ENCODE measurements at places on chromosomes 13 and 19.

- DNase-seq, result no peak
These were observed 195.0 kb upstream of the SLITRK1 start for GRCh38 chr13:84077271-84077670.

- no peak for DNase-seq
These were observed 28.6 kb downstream of the AKT2 start for GRCh38 chr19:40256512-40256911.

- DNase-seq, result no peak
These were observed 30.4 kb upstream of the HMGB1 start for GRCh38 chr13:30496147-30496546.

GRCh38 chr13:62924395-62924794 lies 1508.7 kb upstream of the PCDH20 start:
- no peak for DNase-seq

- DNase-seq, result no peak
These were observed 7.2 kb downstream of the GPX4 start for GRCh38 chr19:1110809-1111640.

GRCh38 chr13:112894673-112895481 lies 74.1 kb upstream of the MCF2L start:
- no peak for DNase-seq

DNA sequence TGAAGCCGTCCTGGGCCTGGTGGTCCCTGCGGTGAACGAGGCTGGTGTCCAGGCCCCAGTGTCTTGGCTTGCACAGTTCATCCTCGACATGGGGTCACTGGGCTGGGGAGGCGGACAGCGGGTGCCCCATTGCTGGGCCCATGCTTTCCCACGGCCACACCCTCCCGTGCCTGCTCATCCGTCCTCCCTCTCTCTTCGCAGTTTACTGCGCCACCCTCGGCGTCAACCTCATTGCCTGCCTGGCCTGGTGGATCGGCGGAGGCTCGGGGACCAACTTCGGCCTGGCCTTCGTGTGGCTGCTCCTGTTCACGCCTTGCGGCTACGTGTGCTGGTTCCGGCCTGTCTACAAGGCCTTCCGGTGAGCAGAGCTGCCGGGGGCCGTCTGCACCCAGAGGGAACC lies 12.7 kb downstream of the ADAT3 start:
- no peak for DNase-seq

- DNase-seq, result no peak
These were observed 612.3 kb upstream of the SLITRK5 start for GRCh38 chr13:87058786-87059329.

GRCh38 chr19:29677001-29677817 lies 11.9 kb downstream of the PLEKHF1 start:
- DNase-seq, result no peak

GRCh38 chr13:66887088-66887487 lies 343.0 kb downstream of the PCDH9 start:
- no peak for DNase-seq

GRCh38 chr19:36421749-36422481 lies 3.5 kb upstream of the ZFP82 start:
- no peak for DNase-seq

- no peak for DNase-seq
These were observed 62.3 kb downstream of the CHST8 start for GRCh38 chr19:33683881-33684537.

- DNase-seq, result no peak
These were observed 200.0 kb downstream of the KLF12 start for GRCh38 chr13:73934215-73934641.

- DNase-seq, result no peak
These were observed 34.7 kb upstream of the PEPD start for GRCh38 chr19:33556261-33556660.

- no peak for DNase-seq
These were observed 554.6 kb downstream of the RFC3 start for GRCh38 chr13:34372581-34372980.

- DNase-seq, result no peak
These were observed at the start of gene KISS1R for GRCh38 chr19:917323-918151. Gene KISS1R, plus strand, starts transcription at chr19:917333. Its CDS starts 170 bp downstream, at chr19:917503.

DNA sequence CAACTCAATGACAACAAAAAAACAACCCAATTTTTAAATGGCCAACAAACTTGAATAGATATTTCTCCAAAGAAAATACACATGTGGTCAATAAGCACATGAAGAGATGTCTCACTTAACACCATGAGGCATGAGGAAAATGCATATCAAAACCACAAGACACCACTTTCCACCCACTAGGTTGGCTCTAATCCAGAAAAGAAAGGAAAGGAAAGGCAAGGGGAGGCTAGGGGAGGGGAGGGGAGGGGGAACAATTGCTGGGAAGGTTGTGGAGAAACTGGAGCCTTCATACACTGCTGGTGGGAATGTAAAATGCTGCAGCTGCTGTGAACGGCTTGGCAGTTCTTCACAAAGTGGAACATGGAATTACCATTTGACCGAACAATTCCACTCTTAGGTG lies 854.3 kb downstream of the UQCRFS1 start:
- no peak for DNase-seq

DNA sequence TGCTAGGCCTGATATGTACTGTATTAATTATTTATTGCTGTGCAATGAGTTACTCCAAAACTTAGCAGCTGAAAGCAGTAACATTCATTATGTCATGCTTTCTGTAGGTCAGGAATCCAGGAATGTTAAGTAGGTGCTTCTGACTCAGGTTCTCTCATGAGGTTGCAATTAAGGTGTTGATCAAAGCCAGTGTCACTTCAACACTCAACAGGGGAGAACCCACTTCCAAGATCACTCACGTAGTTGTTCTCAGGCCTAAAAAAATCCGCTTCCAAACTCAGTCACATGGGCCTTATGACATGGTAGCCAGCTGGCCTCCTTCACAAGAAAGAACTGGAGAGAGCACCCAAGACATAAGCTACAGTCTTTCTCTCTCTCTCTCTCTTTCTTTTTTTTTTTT lies 211.1 kb upstream of the NBEA start:
- DNase-seq, result no peak

- DNase-seq, result no peak
These were observed 15.6 kb upstream of the SPC24 start for GRCh38 chr19:11171144-11171543.

DNA sequence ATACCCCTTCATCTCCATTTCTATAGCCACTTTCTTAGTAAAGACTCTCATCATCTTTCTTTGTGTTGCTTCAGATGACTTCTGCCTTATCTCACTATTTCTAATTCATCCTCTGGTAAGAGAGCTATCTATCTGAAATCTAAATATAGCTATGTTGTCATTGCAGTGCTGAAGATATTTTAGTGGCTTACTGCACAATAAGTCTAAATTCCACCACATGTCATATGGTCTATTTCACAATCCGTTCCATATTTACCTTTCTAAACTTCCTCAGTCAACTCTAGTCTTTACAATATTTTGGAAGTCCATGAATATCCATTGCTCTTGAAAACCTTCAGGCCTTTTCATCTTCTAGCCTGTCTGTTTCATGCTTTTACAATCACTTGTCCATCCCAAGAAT lies 465.1 kb upstream of the SLC10A2 start:
- DNase-seq, result no peak

GRCh38 chr13:23949200-23949599 lies 51.9 kb upstream of the C1QTNF9B start:
- DNase-seq, result no peak

GRCh38 chr13:41419206-41419605 lies 38.1 kb upstream of the RGCC start:
- DNase-seq, result no peak

DNA sequence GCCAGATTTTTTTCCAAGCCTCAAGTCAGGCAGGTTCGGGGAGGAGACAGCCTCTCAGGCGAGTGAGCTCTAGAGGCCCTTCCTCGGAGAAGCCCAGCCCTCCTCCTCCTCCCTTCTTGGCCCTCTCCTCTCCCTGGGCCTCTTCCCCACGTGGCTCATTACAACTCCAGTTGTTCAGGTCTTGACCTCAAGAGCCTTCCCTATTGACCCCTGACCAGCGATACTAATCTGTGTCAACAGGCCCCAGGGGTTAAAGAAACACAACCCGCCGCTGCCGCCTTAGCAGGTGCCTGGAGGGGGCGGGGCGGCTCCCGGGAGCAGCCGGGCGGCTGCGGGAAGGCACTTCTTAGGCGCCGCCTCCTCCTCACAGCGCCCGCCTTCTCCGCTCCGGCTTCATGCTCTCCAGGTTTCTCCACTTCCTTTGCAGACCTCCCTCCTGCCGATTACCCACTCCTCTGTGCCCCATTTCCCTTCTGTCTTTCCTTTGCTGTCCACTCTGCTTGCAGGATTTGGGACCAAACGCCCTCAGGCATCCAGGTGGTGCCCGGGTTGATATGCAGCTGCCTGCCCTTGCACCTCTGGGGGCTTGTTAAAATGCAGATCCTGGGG lies 51.0 kb downstream of the LYL1 start:
- DNase-seq, result no peak

DNA sequence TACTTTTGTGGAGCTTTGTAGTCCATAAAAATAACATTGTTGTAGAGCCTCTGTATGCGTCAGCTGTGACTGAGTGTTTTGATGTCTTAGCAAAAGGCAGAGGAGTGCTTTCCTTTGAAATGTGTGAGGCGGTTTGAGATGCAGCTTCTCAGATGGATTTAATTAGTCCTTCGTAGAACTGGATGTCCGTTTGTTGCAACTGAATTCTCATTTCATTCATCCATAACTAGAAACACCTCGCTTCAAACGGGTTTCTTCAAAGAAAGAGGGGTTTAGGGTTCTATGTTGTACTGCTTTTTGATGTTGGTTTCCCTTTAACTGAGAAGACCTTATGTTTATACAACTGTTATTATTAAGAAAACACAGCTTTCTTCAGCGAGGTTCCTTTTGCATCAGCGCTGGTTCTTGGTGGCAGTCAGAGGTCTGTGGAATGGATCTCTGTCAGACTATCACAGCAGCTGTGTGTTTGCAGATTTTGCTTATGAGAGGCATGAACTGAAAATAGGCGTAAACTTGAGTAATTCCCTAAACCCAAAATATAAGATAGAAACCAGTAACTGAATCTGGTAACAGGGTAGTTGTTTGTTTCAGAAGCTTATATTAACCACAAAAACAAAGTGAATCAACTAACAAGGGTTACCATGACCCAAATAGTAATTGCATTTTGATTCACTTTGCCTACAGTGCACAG lies 194.4 kb downstream of the GGACT start:
- no peak for DNase-seq

DNA sequence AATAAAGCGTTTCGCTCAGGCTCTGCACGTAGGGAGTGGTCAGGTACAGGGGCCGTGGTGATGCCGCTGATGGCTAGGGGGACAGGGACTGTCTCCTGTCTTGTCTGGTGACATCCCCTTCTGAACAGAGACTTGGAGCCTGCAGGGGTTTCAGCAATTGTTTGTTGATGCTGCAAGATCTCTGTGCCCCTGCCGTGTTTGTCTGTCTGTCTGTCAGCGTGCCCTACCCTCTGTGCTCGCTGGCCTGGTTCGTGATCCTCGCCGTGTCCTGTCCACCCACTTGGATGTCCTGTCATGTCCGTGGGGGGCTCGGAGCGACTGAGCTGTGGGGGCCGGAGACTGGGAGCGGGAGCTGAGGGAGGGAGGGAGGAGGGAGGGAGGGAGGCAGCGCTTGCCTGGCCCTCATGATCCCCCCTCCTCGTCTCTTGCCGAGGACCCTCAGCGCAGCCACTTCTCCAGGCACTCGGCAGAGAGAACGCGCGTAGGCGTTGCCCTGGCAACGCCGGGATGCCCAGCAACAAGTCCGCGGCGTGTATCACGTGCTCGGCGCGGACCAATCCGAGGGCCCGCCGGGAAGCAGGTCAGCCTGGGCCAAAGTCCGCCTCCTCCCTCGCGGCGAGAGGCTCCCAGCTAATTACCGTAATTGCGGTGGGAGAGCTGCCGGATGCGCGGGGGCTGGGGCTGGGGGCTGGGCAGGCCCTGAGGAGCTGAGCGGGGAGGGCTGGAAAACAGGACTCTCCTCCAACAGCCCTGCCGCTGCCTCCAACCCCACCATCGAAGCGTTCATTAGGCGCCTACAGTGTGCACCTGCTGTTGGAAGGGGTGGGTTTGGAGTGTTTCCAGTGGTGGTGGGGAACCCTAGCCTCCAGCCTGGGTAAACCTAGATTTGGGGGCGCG lies 31.9 kb upstream of the FEM1A start:
- peak; percentile 93 for DNase-seq

DNA sequence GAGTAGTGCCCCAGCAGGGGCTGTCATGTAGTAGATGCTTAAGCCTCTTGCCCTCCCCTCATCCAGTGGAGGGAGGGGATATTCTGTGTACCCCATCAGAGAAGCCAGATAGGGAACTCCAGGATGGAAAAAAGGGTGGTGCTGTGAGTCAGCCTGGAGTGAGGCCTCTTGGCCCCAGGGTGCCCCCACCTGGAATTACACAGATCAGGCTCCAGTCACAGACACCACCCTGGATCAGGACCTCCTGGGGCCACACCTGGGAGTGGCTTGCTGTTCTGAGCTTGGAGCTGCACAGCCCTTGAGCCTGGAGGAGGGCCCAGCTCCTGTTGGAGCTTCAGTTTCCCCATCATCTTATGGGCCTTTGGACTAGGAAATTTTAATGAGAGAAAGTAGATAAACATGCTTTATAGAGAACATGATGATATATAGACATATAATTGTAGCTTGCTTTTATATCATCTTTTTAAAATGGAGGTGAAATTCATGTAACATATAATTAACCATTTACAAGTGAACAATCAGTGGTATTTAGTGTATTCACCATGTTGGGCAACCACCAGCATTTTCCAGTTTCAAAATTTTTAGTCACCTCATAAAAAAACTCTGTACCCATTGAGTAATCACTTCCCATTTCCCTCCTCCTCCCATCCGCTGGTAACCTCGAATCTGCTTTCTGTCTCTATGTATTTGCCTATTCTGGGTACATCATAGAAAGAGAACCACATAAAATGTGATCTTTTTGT lies 24.6 kb downstream of the CYP4F22 start:
- DNase-seq, result no peak
